Tibial artery (tissue), 4 donors: ENCODE measurements at places on chromosomes 4 and X.

GRCh38 chr4:107388736-107389274, 331.2 kb downstream of the PAPSS1 start:
- no peak for DNase-seq

GRCh38 chr4:13706120-13706519, 78.6 kb upstream of the BOD1L1 start:
- no peak for DNase-seq

DNA sequence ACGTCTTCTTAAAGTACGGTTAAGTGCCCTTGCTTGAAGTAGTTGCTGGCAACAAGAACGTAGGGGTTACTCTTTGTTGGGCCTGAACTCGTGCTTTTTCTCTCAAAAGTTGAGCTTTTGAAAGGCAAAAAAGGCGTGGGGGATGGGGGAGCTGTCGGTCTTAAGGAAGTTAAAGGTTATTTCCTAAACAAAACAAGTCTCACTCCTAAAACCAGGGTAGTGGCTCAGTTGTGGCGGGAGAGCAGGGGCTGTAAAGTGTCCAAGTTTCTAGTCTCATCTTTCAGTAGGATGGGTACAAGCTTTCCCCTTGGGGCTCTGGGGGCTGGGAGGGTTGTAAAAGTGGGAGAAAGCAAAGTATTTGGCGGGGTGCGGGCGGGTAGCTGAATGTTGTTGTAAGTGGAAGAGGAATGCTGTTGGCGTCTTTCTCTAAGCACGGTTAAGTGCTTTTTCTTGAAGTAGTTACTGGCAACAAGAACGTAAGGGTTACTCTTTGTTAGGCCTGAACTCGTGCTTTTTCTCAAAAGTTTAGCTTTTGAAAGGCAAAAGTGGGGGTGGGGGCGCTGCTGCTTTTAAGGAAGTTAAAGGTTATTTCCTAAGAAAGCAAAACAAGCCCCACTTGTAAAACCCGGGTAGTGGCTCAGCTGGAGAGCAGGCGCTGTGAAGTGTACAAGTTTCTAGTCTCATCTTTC, 904 bp upstream of the WDR1 start:
- no peak for DNase-seq

DNA sequence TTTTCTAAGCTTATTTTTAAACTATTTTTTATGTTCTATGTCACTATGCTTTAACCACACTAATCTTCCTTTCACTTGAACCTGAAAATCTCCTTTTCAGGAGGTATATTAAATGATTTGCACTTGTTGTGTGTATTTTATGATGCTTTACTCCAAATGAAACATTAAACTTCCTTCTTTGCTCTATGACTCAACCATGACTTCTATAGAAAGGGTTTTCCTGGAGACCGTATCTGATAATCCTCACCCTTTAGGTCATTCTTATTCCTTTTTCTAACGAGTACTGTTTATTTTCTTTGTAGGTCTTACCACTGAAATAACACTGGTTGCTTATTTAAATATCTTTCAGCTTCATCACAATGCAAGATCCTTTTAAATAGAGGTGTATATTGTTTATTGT, 1163.2 kb downstream of the PCDH18 start:
- DNase-seq = no peak

- DNase-seq = no peak
Observed at GRCh38 chr4:152655272-152656129, 24.3 kb downstream of the TMEM154 start.

DNA sequence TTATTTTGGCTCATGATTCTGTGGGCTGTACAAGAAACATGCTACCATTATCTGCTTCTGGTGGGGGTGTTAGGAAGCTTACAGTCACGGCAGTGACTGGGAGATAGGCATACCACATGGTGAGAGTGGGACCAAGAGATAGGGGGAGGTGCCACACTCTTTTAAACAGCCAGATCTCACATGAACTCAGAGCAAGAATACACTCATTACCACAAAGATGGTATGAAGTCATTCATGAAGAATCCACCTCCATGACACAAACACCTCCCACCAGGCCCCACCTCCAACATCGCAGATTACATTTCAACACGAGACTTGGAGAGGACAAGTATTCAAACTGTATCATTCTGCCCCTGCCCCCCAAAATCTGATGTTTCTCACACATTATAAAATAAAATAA, 2396.7 kb downstream of the PCDH7 start:
- no peak for DNase-seq

- DNase-seq = no peak
Observed at GRCh38 chrX:117274965-117275364, 812.2 kb upstream of the CT83 start.

GRCh38 chr4:8006471-8006870, 66.8 kb upstream of the AFAP1 start:
- DNase-seq = no peak

DNA sequence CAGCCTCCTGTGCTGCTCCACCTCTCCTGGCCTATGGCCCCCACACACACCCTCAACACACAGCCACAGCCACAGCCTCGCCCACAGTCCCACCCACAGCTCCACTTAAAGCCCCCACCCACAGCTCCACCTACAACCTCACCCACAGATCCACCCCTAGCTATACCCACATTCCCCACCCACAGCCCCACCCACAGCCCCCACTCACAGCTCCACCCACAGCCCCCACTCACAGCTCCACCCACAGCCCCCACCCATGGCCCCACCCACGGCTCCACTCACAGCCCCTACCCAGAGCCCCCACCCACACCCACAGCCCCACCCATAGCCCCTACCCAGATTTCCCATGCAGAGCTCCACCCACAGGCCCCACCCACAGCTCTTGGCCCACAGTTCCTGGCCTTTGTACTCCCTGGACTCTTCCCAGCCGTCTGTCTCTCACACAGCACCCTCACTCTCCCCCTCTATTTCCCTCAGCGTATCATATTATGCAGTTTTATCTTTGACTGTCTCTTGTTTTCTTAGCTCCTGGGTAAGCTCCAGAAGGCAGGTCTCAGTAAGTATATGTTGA, 322.5 kb downstream of the EVC2 start:
- DNase-seq = no peak

- no peak for DNase-seq
Observed at GRCh38 chrX:110519906-110520452, 161.3 kb downstream of the RTL9 start.

DNA sequence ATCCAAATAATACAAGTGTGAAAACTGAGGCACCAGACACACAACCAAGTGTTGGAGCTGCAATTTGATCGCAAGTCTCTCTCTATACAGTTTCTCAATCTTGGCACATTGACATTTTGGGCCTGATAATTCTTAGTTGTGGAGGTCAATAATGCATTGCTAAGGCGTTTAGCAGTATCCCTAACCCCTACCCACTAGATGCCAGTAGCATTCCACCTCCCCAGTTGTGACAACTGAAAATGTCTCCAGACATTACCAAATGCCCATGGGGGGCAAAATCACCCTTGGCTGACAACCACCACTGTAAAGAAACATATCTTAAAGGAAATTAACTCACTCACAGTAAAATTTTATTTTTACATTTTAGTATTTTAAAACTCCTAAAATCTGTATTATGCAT, 4.2 kb downstream of the NR3C2 start:
- DNase-seq = no peak

DNA sequence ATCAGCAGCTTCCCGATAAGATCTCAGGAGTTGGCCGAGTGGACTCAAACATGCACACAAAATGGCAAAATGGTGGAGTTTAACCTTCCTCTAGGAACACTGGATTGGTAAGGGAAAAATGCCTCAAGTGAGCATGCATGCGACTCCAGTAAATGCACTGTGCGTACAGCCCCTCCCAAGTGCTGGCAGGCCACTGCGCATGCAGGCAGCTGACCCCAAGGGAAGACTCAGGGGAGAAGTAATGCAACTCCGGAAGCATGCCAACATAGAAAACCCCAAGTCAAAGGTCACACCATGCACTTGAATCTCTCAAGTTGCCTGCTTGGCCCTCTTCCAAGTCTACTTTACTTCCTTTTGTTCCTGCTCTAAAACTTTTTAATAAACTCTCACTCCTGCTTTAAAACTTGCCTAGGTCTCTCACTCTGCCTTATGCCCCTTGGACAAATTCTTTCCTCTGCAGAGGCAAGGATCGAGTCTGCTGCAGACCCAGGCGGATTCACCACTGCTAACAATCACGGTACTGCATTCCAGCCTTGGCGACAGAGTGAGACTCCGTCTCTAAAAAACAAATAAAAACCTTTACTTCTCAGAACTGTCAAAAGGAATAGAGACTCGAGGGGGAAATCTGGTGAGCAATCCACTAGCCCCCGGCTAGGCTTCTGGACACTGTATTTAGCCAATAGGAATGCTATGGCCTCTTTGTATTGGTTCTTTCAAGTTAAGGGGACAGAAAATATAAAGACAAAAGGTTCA, 33.5 kb downstream of the NYX start:
- DNase-seq = no peak

- DNase-seq = no peak
Observed at GRCh38 chr4:56038487-56039162, 89.9 kb downstream of the CEP135 start.

GRCh38 chr4:174423257-174423944, 98.9 kb downstream of the HPGD start:
- DNase-seq = no peak

DNA sequence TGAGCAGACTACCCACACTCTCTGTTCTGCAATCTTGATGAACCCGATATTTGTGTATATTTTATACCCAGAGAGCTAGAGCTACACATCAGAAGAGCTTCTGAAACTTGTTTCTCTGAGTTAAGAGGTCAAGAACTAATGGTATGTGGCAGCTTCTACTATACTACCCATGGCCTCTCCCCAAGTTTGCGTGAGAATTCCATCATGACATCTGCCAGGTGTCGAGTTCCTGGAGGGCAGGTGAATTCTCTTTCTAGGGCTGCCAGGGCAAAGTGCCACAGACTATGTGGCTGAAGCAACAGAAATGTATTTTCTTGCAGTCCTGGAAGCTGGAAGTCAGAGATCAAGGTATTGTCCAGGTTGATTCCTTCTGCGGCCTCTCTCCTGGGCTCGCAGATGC, 4.4 kb downstream of the SORCS2 start:
- DNase-seq = no peak

GRCh38 chrX:101417190-101417589, 9.2 kb downstream of the HNRNPH2 start:
- no peak for DNase-seq

GRCh38 chrX:131747173-131747572, 203.3 kb downstream of the OR13H1 start:
- no peak for DNase-seq

- DNase-seq = no peak
Observed at GRCh38 chrX:78517124-78517523, 142.0 kb downstream of the RTL3 start.

DNA sequence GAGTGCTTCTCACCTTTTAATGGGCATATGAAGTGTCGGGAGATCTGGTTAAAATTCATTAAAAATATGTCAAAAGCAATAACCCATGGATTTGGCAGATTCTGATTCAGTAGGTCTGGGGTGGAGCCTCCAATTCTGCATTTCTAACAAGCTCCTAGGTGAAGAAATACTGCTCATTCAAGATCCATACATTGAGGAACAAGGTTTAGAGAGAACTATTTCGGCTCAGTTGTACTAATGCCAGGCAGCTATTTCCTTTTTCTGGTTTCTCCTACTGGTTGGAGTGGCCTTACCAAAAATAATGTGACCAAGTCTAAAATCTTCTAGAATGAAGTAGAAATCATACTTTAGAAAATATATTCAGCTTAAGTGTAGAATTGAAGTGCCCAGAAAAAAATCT, 117.5 kb downstream of the TSPAN7 start:
- DNase-seq = no peak

DNA sequence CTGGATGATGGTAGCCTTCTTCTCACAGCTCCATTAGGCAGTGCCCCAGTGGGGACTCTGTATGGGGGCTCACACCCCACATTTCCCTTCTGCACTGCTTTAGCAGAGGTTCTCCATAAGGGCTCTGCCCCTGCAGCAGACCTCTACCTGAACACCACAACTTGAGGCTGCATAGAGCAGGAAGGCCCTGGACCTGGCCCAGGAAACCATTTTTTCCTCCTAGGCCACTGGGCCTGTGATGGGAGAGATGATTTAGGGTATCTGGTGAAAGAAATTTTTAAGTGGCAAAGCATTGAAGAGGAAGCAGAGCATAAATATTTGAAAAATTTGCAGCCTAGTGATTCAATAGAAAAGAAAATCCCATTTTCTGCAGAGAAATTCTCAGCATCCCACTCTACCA, 17.3 kb downstream of the F8A3 start:
- DNase-seq = no peak

DNA sequence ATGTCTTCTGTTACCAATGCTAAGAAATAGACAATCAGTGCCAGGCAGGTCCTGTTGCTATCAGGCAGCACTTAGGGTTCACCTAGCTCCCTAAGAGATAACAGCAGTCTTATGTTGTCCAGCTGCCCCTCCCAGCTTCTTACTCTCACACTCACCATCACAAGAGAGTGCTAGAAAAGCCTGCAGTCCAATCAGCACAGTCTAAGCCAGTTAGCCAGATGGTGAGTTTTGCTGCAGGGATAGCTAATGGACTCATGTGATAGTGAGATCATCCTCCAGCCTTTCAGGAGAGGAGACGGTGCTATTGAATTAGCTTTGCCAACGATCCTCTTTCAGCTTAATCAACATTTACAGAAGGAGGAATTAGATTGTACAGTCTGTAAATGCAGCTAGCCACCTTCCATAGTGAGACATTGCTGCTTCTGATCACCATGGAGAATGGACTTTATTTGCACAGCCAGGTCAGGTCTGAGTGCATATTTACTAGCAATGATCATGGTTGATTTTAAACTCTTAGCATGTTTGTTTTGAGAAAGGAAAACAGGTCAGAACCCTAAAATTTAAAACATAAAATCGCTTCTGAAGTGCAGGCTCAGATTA, 438.3 kb downstream of the CENPC start:
- no peak for DNase-seq
